ENCODE measurements at places on chromosomes 11 and 22.

GRCh38 chr11:21257461-21257860 is 588.1 kb downstream of the NELL1 start:
- H3K27ac ChIP-seq: no peak overlapping the region
- H3K4me1 ChIP-seq: no peaks in the 10 kb centered on the region
- H3K36me3 ChIP-seq: no peaks in the 10 kb centered on the region

GRCh38 chr22:36741204-36741793 is 34.6 kb downstream of the IFT27 start:
- no peak overlapping the region for H3K4me3 ChIP-seq
- no peaks in the 10 kb centered on the region for H3K4me1 ChIP-seq
- no peaks in the 10 kb centered on the region for H3K36me3 ChIP-seq
- H3K27me3 ChIP-seq: no peaks in the 10 kb centered on the region

GRCh38 chr22:46693634-46694415 is 44.2 kb downstream of the CERK start:
- no peak overlapping the region for H3K27ac ChIP-seq
- H3K27me3 ChIP-seq: no peaks in the 10 kb centered on the region
- no peak for DNase-seq
- peaks cover 12% of the 10 kb centered on the region for H3K36me3 ChIP-seq

GRCh38 chr11:123616505-123617198 is 37.8 kb downstream of the SCN3B start:
- no peak overlapping the region for H3K27ac ChIP-seq
- H3K4me3 ChIP-seq: no peak overlapping the region
- no peaks in the 10 kb centered on the region for H3K4me1 ChIP-seq
- H3K36me3 ChIP-seq: peaks cover 19% of the 10 kb centered on the region
- DNase-seq: no peak

GRCh38 chr11:117152066-117152465 is 8.0 kb downstream of the PAFAH1B2 start:
- DNase-seq: no peak
- no peaks in the 10 kb centered on the region for H3K4me1 ChIP-seq
- H3K36me3 ChIP-seq: no peaks in the 10 kb centered on the region
- no peaks in the 10 kb centered on the region for H3K27me3 ChIP-seq

DNA sequence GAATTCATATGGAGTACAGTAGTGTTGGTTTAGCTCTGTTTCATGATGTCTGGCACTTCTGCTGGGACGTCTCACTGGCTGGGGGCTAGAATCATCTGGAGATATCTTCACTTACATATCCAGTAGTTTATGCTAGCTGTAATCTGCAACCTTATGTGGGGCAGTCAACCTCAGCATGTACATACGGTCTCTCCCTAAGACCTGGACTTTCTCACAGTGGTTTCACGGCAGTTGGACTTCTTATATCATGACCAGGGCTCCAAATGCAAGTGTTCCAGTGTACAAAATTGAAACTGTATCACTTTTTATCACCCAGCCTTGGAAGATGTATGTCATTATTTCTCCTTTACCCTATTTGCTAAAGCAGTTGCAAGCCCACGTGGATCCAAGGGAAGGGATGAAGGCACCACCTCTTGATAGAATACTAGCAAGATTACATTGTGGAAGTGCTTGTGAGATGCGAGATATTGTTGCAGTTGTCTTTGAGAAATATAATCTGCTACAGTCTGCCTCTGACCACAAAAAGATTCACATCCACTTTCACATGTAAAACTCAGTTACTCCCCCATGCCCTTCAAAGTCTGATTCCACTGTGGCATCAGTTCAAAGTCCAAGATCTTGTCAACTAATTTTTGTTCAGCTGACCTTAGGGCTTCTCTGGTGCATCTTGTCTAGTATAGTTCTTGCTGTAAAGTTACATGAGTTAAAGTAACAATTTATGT is 316.6 kb upstream of the NCAM1 start:
- no peaks in the 10 kb centered on the region for H3K36me3 ChIP-seq
- no peak overlapping the region for H3K27ac ChIP-seq
- H3K27me3 ChIP-seq: no peaks in the 10 kb centered on the region
- no peak overlapping the region for H3K4me3 ChIP-seq
- no peak for DNase-seq

DNA sequence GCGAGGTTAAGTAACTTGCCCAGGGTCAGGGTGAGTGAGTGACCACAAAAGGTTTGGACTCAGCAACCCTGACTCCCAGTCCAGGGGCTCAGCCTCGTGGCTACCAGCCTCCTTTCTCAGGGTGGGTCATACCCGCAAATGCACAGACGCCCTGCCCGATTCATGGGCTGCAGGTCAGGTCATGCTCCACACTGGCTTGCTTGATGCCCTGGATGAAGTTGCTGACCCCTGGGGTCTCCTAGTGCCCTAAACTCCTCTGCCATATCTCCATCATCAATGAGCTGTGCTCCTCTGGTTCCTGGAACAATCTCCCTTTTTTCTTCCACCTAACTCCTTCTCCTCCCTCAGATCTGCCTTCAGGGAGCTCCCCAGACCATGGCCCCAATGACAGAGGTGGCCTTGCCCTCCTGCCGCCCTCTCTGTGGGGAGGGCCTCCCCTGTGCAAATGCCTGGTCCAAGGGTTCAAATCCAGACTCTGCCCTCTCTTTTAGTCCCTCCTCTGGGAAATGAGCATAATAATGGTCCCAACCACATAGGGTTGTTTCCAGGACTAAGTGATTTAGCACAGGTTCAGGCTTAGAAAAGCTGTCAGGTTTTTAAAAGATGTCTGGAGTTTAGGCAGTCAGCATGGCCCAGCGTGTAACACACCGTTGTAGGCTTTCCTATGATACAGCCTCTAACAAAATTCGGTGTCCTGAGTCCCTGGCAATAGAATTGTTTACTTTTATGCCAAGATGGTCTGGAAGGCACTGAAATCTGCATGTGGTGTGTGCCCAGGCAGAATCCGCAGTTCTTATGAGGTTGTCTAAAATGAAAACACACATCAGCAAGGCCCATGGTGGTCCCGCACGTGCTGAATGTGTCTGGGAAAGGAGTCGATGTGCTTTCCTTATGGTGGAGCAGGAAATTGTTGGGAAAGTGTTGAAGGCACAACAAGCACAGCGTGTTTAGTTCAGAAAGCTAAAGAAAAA is 63.6 kb downstream of the CD82 start:
- no peaks in the 10 kb centered on the region for H3K36me3 ChIP-seq
- no peak overlapping the region for H3K27ac ChIP-seq
- no peak for DNase-seq
- H3K4me1 ChIP-seq: no peaks in the 10 kb centered on the region
- H3K4me3 ChIP-seq: no peak overlapping the region

DNA sequence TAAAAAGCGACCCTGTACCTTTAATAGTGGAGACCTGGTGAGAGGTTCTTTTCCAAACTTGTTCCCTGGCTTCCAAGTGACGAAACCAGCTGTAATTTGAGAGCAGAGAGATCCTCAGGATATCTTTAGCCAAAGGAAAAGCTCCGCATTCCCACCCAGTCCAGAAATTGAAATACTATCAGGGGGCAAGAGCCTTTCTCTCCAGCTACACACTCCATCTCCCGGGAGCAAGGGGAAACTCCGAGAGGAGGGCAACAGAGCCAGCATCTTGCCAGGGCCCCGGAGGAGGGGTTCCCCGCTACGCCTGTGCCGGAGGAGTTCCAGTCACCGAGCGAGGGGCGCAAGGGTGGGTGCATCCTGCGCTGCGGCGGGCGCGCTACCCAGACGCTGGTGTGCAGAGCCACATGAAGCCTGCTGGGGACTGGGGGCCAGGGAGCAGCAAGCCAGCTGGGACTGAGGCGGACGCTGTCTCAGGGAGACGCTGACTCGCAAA is at the start of gene FIBIN:
FIBIN (plus strand) TSS at position 148 of the 493 bp plus-strand sequence. CDS start 415 bp downstream, outside the sequence.
- H3K4me1 ChIP-seq: no peaks in the 10 kb centered on the region
- no peak within 1 kb of the TSS for H3K27ac ChIP-seq
- H3K36me3 ChIP-seq: no peaks in the 10 kb centered on the region
- peak within 1 kb of the TSS; percentile 51 for H3K4me3 ChIP-seq
- DNase-seq: no peak

GRCh38 chr11:45920531-45921477 is 1.7 kb upstream of the LARGE2 start:
- 0 out of 2 replicates have a peak overlapping the region, but pooled peaks have one; percentile 76 for H3K27ac ChIP-seq
- H3K27me3 ChIP-seq: no peaks in the 10 kb centered on the region
- H3K4me1 ChIP-seq: peaks cover 33% of the 10 kb centered on the region

GRCh38 chr22:48138855-48139254 is 1376.4 kb downstream of the TBC1D22A start:
- DNase-seq: no peak
- H3K4me1 ChIP-seq: no peaks in the 10 kb centered on the region
- no peak overlapping the region for H3K4me3 ChIP-seq

GRCh38 chr22:17486313-17486712 is 77.0 kb upstream of the SLC25A18 start:
- H3K4me1 ChIP-seq: no peaks in the 10 kb centered on the region
- H3K27ac ChIP-seq: no peak overlapping the region
- no peaks in the 10 kb centered on the region for H3K27me3 ChIP-seq
- DNase-seq: no peak

DNA sequence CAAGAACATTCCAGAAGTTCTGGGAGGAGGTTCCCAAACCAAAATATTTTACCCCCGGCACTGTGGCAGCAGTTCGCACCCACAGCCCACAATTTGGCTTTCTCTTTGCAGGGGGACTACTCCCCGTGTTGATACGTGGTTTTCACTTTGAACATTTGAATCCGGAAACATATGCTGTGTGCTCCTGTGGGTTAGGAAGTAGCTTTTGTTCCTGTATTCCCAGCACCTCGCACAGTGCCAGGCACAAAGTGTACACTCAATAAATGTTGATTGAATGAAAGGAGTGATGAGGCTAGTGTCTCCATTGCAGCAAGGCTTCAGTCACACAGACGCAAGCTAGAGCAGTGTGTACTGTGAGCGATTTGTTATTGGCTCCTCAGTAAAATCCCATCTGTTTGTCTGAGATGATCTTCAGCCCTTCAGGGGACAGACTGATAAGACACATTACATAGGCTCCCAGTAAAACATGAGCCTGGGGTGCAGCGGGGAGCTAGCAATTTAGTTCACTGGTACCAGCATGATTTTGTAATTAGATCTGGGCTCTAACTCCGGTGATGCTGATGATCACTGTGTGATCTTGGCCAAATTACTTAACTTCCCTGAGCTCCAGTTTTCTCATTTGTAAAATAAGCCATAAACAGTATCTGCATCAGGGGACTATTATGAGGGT is 2.2 kb downstream of the LAYN start:
- no peak overlapping the region for H3K4me3 ChIP-seq
- H3K27me3 ChIP-seq: peaks cover 37% of the 10 kb centered on the region
- peaks cover 6% of the 10 kb centered on the region for H3K4me1 ChIP-seq
- H3K27ac ChIP-seq: no peak overlapping the region

DNA sequence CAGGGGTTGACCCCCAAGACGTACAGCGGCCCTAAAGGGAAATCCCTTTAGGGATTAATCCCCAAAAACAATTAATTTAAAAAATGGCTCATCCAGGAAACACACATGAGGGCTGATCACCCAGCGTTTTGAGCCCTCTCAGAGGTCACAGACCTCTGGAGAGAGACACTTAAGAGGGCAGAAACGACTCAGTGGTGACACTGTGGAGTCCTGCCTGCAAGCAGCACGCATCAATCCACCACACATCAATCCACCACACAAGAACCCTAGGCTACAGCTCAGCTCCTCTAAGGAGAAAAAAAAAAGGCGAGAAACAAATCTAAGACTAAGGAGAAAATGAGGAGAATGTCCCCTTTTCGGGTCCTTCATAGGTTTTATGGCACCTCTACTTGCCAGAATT is 12.5 kb upstream of the SELENOH start:
- no peak overlapping the region for H3K4me3 ChIP-seq
- no peak overlapping the region for H3K27ac ChIP-seq
- H3K4me1 ChIP-seq: 0 out of 2 replicates have a peak, but pooled peaks cover 3% of the 10 kb centered on the region
- H3K36me3 ChIP-seq: no peaks in the 10 kb centered on the region

DNA sequence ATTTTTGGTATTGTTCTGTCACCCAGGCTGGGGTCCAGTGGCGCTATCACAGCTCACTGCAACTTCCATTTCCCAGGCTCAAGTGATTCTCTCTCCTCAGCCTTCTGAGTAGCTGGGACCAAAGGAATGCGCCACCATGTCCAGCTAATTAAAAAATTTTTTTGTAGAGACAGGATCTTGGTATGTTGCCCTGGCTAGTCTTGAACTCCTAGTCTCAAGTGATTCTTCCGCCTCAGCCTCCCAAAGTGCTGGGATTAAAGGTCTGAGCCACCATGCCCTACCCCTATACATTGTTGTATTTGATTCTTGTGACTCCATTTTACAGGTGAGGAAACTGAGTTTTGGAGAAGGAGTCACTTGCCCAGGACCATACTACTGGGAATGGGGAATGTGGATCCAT is 11.9 kb downstream of the KIAA1671 start:
- H3K4me1 ChIP-seq: peaks cover 3% of the 10 kb centered on the region
- no peaks in the 10 kb centered on the region for H3K36me3 ChIP-seq
- no peak overlapping the region for H3K27ac ChIP-seq
- no peaks in the 10 kb centered on the region for H3K27me3 ChIP-seq
- H3K4me3 ChIP-seq: no peak overlapping the region

GRCh38 chr22:37887584-37888378 is 18.3 kb upstream of the MICALL1 start:
- H3K4me1 ChIP-seq: no peaks in the 10 kb centered on the region
- no peak for DNase-seq
- no peaks in the 10 kb centered on the region for H3K27me3 ChIP-seq
- H3K27ac ChIP-seq: peak overlapping the region; percentile 6
- no peak overlapping the region for H3K4me3 ChIP-seq

DNA sequence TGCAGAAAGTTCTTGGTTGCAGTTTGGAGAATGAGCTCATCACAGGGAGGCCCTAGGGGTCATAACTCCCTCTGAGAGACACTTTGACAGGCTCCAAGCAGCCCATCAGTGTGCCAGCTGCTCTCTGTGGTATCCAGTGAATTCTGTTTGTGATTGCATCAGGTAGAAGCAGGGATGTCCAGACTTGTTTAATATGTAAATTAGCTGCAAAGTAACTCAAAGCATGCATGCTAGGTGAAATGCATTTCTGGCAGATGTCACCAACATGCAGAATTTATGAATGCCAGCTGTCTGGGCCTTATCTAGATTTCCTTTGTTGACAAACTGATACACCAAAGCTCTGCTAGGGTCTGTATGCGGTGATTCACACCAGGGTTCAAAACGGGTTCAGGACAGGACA is 123.6 kb upstream of the MTNR1B start:
- DNase-seq: no peak
- no peak overlapping the region for H3K4me3 ChIP-seq
- H3K36me3 ChIP-seq: no peaks in the 10 kb centered on the region

DNA sequence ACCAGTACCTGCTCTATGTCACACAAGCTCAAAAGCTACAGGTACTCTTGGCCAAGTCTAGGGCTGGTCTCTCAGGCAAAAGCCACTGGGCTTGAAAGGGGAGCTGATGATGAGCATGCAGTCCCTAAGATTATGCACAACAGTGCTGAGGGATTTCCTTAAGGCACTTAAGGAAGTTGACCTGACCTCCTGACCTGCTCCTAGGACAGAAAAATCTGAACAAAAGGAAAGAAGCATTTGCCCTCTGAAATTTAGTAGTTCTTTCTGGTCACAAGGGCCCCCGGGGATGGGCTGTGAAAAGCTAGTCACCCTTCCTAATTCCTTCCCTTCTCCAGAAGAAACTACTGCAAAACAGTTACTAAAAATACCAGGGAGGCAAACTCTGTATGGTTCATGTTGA is 83.6 kb upstream of the PHOX2A start:
- H3K36me3 ChIP-seq: no peaks in the 10 kb centered on the region
- no peak overlapping the region for H3K4me3 ChIP-seq
- no peak for DNase-seq
- no peaks in the 10 kb centered on the region for H3K4me1 ChIP-seq

GRCh38 chr11:113675003-113675561 is 31.0 kb downstream of the TMPRSS5 start:
- DNase-seq: no peak
- no peak overlapping the region for H3K4me3 ChIP-seq
- H3K4me1 ChIP-seq: peaks cover 6% of the 10 kb centered on the region
- no peaks in the 10 kb centered on the region for H3K36me3 ChIP-seq

GRCh38 chr11:28463826-28464225 is 355.6 kb downstream of the METTL15 start:
- H3K36me3 ChIP-seq: no peaks in the 10 kb centered on the region
- H3K27ac ChIP-seq: no peak overlapping the region
- H3K27me3 ChIP-seq: no peaks in the 10 kb centered on the region
- DNase-seq: no peak
- no peaks in the 10 kb centered on the region for H3K4me1 ChIP-seq

All from H1 (cell line).